ENCODE measurements at places on chromosomes 13 and 19. TPM values are rescaled to one million over a fixed set of nuclear protein-coding genes. Genes with fewer than 3 reads are reported as not detected.

- DNase-seq: peak; percentile 70
Observed at GRCh38 chr13:27619728-27620376, 477 bp downstream of the LNX2 start.

GRCh38 chr19:33408538-33409434 is 35.3 kb downstream of the CEBPG start:
- no peak for DNase-seq

DNA sequence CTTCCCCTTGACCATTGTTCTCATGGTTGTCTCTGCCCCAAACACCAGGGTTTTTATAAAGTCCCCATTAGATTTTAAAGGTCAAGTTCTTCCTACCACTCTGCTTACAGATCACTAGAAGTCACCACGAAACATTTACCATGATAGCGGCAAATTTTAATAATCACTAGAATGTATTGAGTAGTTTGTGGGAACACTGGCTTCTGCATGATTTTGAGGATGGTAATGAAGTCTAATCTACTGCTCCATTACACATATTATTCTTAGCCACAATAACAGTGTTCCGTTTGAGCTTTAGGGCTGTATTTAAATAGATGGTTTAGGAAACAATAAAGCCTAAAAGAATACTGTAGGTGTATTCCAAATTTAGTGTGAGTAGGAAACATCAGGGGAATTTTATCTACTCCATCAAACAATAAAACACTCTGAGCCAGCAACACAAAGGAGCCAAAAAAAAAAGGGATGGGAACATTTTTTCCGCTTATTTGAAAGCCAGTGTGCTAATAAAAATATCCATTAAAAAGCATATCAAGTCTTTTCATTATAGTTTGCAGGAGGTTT is 49.7 kb downstream of the KLF12 start:
- no peak for DNase-seq

DNA sequence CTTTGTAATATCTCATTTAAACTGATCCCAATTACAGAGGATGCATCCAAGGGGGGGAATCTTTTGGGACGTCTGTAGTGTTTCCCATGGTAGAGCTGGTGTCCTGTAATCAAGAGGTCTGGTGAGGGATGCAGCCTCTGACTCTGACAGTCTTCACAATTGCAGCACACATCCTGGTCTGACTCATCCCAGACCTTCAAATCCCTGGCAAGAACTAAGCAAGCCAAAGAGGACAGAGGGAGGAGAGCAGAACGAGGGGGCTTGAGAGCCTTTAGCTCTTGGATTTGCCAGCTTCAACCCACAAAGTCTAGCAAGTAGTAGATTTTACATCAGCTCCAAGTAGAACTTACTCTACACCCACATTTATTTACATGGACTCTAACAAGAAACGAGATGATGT is 17.3 kb upstream of the FCGBP start:
- no peak for DNase-seq

GRCh38 chr13:98803111-98803561 is 50.7 kb upstream of the SLC15A1 start:
- DNase-seq: no peak

DNA sequence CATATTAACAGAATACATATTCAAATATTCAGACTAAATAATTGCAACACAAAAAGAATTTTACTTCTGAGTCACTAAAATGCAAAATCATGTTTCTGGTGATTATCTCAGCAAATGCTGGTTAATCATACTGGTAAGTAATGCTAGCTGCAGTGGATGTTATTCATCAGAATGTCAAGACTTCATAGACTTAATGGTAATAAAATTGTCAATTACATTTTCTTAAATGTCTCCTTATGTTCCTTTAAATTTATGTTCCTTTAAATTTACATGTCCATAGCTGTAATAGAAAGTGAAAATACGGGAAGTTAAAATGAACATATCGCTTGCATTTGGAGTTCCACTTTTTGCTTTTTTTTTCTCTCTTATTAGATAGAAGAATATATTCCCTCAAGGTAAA is 853.0 kb downstream of the SLITRK6 start:
- DNase-seq: no peak

- no peak for DNase-seq
Observed at GRCh38 chr13:43758834-43759233, 27.9 kb downstream of the ENOX1 start.

DNA sequence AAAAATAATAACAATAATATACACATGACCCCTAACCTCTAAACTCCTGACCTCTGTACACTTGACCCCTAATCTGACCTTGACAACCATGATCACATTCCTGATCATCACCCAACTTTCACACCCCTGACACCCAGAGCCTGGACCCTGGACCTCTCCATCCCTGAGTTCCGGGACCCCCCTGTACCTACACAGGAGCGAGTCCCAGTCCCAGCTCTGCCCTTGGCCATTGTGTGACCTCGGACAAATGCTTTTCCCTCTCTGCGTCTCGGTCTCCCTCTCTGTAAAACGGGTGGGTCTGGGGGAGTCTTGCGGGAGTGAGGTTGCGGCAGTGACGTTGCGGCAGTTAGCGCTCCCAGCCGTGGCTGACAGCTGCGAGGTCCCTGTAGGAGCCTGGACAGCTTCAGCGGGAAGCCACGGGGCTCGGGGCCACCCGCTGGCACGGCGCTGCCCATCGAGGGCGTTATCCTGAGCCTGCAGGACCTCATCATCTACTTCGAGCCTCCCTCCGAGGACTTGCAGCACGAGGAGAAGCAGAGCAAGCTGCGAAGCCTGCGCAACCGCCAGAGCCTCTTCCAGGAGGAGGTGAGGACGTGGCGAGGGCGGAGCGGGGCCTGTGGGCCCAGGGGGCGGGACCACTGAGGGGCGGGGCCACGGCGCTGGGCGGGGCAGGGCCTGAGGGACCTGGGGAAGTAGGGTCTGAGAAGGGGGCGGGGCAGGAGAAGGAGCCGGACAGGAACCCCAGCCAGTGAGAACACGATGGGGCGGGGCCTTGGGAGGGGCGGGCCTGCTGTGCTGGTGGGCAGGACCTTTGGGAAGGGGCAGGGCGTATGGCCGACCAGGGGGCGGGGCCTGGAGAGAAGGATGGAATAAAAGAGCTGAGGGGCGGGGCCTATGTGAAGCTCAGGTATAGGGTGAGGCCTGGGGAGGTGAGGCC is 19.2 kb downstream of the RYR1 start:
- peak; percentile 22 for DNase-seq

The IRGQ gene
- total RNA-seq: 25.5 TPM

The CNN1 gene
- not detected for total RNA-seq

The DIAPH3 gene
- 0.11 TPM for total RNA-seq

Data from CD8-positive, alpha-beta T cell (primary cell).